IMR-90 (cell line): ENCODE measurements at places on chromosomes 1 and 21.

GRCh38 chr1:84995484-84996334 lies 1.2 kb downstream of the MCOLN2 start:
- no peak overlapping the region for H3K4me3 ChIP-seq
- H3K27me3 ChIP-seq, result peaks cover 49% of the 10 kb centered on the region
- H3K27ac ChIP-seq, result no peak overlapping the region
- no peak for DNase-seq
- peaks cover 2% of the 10 kb centered on the region; the same call in 1 of the 2 replicates for H3K4me1 ChIP-seq
- H3K36me3 ChIP-seq, result no peaks in the 10 kb centered on the region

DNA sequence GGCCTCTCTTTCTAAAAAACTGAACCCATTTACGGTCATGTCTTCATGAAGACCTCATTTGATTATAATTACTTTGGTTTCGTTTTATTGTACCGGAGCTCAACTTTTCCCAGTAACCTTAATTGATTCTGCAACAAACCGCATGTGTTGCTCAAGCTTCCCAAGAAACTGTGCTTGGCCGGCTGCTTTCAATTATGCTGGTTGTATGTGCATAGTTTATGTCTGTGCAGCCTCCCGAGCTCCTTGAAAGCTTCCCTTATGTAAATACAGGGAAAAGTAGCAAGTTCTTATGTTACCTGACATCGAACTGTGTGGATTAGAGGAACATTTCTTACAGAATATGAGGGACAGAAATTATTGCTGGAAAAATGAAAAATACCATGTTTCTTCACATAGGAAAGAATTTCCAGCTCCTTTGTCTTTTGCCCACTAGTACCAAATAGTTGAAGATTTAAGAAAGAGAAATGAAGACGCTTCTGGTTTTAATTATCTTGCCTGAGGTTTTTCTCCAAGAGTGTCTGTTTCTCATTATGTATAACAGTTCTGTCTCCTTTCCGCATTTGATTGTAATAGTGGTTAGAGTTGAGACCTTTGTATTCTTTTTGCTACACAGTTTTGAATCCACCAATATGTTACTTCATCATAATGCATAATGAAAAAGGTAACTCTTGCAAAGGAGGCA lies 2.1 kb downstream of the VCAM1 start:
- DNase-seq, result peak; percentile 96
- H3K27ac ChIP-seq, result peak overlapping the region; percentile 96; the same call in 1 of the 2 replicates
- H3K36me3 ChIP-seq, result peaks cover 6% of the 10 kb centered on the region
- peak overlapping the region; percentile 51 for H3K4me3 ChIP-seq
- H3K4me1 ChIP-seq, result peaks cover 4% of the 10 kb centered on the region
- no peaks in the 10 kb centered on the region for H3K27me3 ChIP-seq

- no peak overlapping the region for H3K27ac ChIP-seq
- no peaks in the 10 kb centered on the region for H3K27me3 ChIP-seq
- no peaks in the 10 kb centered on the region for H3K4me1 ChIP-seq
- peaks cover 1% of the 10 kb centered on the region; the same call in 1 of the 2 replicates for H3K36me3 ChIP-seq
- H3K4me3 ChIP-seq, result no peak overlapping the region
These were observed 5.7 kb upstream of the TRAF5 start for GRCh38 chr1:211320980-211321379.

- DNase-seq, result no peak
- H3K4me3 ChIP-seq, result no peak overlapping the region
- H3K4me1 ChIP-seq, result no peaks in the 10 kb centered on the region
- no peaks in the 10 kb centered on the region for H3K36me3 ChIP-seq
- no peak overlapping the region for H3K27ac ChIP-seq
- no peaks in the 10 kb centered on the region; the same call in 1 of the 2 replicates for H3K27me3 ChIP-seq
These were observed 10.5 kb downstream of the WNT9A start for GRCh38 chr1:227937031-227937837.

DNA sequence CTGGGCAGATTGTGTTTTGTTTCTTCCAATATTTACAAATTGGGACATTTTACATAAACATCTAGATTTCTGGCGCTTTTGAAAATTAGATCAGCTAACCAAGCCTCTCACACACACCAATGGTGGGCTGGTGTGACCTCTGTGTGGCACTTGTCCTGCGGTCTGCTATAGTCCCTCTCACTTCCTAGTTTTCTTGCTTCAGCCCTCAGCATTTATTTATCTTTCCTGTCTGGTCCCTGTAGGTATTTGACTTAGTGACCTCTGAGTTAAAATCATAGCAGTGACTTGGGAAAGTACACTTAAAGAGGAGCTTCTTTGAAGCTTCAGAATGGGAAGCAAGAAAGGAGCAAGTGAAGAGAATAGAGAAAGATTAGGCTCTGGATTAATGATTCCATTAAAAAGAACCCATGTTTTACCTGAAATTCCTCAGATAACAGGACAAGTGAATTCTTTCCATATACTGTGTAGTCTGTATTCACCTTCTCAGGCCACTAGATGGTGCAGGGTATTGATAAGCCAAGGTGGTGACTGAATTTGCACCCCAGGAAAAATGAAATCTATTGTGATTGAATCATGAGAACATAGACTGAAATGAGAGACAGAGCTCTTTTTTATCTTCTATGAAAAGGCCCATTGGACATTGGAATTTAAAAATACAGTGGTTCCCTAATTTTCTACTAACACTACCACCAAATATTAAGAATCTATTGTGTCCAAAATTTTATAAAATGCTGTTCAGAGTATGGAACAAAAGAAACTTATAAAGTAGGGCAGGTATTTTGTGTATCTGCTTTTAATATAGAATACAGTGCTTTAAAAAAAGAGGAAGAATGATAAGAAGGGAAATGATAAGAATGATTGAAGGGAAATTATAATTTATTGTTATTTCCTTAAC lies 7.1 kb upstream of the DIPK1A start:
- no peak overlapping the region for H3K27ac ChIP-seq
- no peaks in the 10 kb centered on the region for H3K36me3 ChIP-seq
- no peak overlapping the region for H3K4me3 ChIP-seq
- peaks cover 19% of the 10 kb centered on the region for H3K27me3 ChIP-seq
- H3K4me1 ChIP-seq, result peaks cover 1% of the 10 kb centered on the region; the same call in 1 of the 2 replicates

DNA sequence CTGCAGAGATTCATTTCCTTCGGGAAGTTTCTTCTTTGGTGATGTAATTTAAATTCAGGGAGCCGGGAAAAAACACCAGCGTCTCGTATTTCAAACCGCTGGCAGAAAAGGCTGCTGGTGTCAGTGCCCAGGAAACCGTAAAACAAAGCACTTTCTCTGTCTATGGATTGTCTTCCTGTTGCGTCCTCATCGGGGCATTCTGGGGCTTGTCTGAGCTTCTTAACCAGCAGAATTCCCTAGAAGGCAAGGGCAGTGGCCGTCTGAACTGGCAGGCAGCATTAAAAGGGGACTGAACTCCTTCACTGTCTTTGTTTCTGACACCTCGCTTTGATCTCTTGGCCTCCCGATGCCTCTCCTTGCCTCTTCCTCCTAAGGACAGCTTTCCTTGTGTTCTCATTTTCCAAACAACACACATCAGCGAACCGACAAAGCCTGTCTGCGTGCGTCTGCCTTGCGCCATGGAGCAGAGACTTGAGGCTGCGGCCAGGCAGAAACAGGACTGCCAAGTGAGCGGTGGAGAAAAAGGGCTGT lies 391.6 kb upstream of the VAMP3 start:
- peaks cover 6% of the 10 kb centered on the region for H3K4me1 ChIP-seq
- H3K36me3 ChIP-seq, result no peaks in the 10 kb centered on the region
- DNase-seq, result peak; percentile 83
- no peak overlapping the region for H3K4me3 ChIP-seq

DNA sequence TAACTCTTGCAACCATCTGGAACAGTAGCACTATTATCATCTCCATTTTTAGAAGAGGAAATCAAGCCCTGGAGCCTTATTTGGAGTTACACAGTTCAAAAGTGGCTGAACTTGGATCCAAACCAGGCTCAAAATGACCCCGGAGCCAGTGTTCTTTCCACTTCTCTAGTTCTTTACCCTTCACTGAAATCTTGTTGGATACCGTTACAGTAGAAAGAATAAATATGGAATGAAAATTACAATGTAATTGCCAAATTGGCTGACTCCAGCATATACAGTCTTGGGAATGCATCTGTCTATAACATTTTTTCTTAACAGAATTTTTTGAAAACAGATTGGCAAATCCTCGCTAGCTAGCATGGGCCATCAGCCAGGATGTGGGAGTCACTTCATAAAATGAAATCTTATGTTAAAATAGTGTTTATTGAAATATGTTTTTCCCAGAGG lies 261.4 kb downstream of the CTH start:
- no peaks in the 10 kb centered on the region for H3K36me3 ChIP-seq
- H3K27ac ChIP-seq, result no peak overlapping the region
- H3K4me3 ChIP-seq, result no peak overlapping the region

- peaks cover 19% of the 10 kb centered on the region for H3K36me3 ChIP-seq
- DNase-seq, result no peak
- H3K4me1 ChIP-seq, result peaks cover 19% of the 10 kb centered on the region
- H3K27ac ChIP-seq, result no peak overlapping the region
These were observed 42.7 kb upstream of the GOLT1A start for GRCh38 chr1:204256531-204256930.

DNA sequence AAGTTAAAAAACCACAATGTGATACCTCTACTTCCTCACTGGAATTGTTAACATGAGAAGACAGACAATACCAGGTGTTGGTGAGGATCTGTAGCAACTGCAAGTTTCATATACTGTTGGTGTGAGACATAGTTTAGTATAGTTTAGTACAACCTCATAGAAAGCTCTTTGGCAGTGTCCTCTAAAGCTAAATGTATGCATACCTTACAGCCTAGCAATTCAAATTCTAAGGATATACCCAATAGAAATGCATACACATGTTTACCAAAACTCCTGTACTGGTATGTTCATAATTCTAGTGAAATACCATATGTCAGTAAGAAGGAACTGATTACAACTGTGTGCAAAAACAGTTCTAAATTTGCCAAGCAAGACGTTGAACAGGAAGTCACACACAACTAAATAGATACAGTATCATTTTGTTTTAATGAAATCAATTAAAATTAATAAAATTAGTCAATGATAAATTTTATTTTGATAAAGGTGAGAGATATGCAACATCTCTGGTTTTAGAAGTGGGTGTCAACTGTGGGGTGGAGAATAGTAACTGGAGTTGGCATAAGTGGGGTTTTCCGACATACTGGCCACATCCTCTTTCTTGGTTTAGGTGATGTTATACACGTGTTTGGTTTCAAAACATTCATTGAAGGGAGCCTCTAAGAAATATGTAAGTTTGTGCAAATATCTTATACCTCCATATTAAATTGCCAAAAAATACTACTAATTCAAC lies 450.7 kb downstream of the PTPRC start:
- no peaks in the 10 kb centered on the region for H3K36me3 ChIP-seq
- H3K4me3 ChIP-seq, result no peak overlapping the region
- H3K4me1 ChIP-seq, result peaks cover 4% of the 10 kb centered on the region; the same call in 1 of the 2 replicates
- DNase-seq, result peak; percentile 15

GRCh38 chr1:59232216-59232615 lies 64.7 kb upstream of the FGGY start:
- no peaks in the 10 kb centered on the region for H3K27me3 ChIP-seq
- H3K4me1 ChIP-seq, result peaks cover 6% of the 10 kb centered on the region; the same call in 1 of the 2 replicates
- no peaks in the 10 kb centered on the region for H3K36me3 ChIP-seq
- DNase-seq, result peak; percentile 34
- H3K27ac ChIP-seq, result no peak overlapping the region
- no peak overlapping the region for H3K4me3 ChIP-seq

DNA sequence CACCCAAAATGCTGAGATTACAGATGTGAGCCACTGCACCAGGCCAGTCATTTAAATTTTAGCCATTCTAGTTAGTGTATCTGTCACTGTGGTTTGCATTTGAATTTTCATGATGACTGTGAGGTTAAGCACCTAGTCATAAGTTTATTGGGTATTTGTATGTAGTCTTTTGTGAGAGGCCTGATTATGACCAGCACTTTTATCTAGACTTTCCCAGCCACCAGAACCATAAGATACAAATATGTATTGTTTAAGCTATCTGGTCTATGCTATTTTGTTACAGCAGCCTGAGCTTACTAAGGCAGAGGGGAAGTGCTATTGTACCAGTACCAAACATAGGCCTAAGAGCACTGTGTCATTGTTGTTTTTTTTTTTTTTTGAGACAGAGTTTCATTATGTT lies 19.9 kb upstream of the DNAJC6 start:
- H3K36me3 ChIP-seq, result no peaks in the 10 kb centered on the region
- DNase-seq, result no peak
- H3K4me3 ChIP-seq, result no peak overlapping the region
- no peaks in the 10 kb centered on the region for H3K27me3 ChIP-seq
- no peak overlapping the region for H3K27ac ChIP-seq
